Nephron progenitor cell (in vitro differentiated cells): ENCODE measurements at places on chromosomes 13 and 19.

GRCh38 chr13:21573920-21574712 is 29.9 kb downstream of the MICU2 start:
- no peak for DNase-seq

DNA sequence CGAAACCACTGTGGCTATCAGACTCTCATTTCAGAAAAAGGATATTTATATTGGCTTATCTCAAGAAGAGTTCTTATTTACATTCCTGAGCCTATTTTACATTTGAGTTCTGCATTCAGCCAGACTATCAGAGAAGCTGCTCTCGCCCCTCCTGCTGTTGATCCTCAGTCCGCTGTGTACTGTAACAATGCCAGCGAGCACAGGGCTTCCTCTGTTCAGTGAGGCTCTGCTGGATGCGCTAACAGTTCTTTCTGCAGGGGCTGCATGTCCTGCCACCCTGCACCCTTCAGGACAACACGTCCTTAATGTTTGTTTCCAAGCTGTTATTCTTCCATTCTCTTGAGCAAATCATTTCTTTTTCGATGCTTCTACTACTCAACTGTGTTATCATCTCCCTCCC is 463.7 kb upstream of the SGCG start:
- no peak for DNase-seq

GRCh38 chr13:109684824-109685202 is 101.6 kb downstream of the IRS2 start:
- no peak for DNase-seq

- no peak for DNase-seq
These were observed 12.0 kb upstream of the KCNC3 start for GRCh38 chr19:50341091-50341564.

DNA sequence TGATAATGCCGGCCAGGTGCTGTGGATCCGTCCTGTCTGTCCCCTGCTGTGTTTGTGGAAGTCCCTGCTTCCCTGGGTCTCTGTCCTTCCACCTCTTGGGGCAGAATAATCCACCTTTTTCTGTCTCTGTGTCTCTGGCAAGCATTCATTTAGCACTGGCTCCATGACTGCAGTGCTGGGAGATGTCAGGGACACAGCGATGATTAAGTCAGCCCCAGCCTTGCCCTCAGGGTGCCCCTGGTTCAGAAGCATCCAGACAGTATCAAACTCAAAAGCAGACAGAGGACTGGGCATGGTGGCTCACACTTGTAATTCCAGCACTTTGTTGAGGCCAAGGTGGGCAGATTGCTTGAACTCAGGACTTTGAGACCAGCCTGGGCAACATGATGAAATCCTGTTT is 1.5 kb downstream of the HIPK4 start:
- no peak for DNase-seq

GRCh38 chr19:40257096-40257517 is 28.0 kb downstream of the AKT2 start:
- no peak for DNase-seq

GRCh38 chr19:35142606-35143230 is 337 bp upstream of the FXYD7 start:
- DNase-seq, result peak; percentile 81

- DNase-seq, result no peak
These were observed 50.0 kb upstream of the GPR183 start for GRCh38 chr13:99357131-99357596.

DNA sequence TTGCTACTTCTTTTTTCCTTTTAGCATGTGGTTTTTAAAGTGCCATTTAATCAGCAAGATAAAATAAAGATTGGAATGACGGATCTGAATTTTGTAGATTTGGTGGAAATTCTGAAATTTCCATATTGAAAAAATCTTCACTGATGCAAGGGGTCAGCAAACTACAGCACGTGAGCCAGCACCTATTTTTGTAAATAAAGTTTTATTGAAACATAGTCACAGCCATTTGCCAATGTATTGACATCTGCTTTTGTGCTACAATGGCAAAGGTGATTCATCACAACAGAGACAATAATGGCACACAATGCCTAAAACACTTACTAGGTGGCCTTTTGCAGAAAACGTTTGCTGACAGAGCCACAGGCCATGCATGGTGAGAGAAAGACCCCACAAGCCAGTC is 226.4 kb downstream of the ABCC4 start:
- no peak for DNase-seq

DNA sequence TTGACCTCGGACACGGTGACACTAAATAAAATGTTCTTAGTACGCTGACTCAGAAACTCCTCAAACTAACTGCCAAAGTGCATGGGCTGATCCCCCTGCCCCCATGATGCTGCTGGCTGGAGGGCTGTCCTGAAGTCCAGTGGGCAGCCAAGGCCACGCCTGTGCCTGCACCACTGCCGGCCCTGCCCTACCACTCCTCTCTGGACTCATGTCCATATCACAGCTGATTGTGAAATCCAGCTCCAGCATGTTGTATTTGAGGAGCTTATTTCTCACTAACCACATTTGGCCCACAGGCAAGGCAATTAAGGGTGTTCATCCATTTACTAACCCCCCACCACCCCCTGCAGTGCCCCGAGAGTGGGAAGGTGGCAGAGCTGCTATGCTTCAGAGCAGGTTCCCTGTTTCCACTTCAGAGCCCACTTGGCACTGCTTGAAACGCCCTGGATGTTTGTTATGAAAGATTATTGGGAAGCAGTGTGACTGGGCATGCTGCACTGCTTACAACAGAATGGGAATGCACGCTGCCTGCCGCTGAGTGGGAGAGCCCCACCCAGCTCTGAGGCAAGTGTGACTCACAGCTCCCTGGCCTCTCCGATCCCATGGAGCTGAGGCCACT is 114.0 kb downstream of the UQCRFS1 start:
- DNase-seq, result no peak

GRCh38 chr13:29674532-29674931 is 79.0 kb upstream of the SLC7A1 start:
- DNase-seq, result no peak

DNA sequence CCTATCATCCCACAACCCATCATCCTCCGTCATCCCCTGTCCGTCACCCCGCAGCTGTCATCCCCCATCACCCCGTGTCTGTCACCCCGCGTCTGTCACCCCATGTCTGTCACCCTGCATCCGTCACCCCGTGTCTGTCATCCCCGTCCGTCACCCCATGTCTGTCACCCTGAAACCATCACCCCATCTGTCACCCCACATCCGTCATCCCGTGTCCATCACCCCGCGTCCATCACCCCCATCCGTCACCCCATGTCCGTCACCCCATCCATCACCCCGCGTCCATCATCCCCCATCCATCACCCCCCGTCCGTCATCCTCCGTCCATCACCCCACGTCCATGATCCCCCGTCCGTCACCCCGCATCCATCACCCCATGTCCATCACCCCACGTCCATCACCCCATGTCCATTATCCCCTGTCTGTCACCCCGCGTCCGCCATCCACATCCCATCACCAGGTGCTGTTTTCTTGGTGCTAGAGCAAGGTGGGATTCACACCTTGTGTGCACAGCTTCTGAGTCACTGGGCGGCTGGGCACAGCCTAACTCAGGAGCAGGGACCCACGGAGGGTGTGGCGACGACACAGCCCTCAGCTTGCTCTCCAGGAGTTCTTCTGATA is 24.2 kb downstream of the RASA3 start:
- peak; percentile 0 for DNase-seq

- no peak for DNase-seq
These were observed 32.9 kb downstream of the NAXD start for GRCh38 chr13:110648146-110648819.

- no peak for DNase-seq
These were observed 636.2 kb downstream of the DIAPH3 start for GRCh38 chr13:59527500-59527899.

DNA sequence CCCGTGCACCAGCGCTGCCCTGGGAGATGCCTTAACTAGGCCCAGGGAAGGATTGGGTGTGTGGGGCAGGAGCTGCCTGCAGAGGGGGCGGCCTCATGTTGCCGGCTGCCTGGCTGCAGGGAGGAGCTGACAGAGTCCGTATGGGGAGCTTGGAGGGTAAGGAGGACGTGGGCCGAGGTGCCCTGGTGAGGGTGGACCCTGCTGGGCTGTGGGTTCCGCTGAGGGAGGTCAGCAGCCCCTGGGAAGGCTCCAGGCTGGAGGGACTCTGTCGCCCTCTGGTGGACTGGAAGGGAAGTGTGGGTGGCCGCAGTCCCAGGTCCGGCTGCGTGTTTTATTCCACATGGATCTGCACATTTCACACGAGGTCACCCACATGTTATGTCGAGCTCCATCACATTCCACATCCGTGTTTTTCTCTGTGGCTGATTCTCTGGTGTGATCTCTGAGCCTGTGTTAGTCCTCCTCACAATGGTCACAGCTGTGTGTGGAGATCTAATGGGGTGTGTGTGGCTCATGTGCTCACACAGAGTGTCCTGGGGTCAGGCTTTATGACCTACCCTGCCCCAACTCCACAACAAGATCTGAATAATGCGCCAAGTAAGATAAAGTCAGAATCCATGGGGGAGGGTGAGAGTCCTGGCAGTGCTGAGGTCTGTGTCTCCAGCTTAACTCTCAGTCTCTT is 1.8 kb upstream of the CEACAM8 start:
- peak; percentile 71 for DNase-seq

DNA sequence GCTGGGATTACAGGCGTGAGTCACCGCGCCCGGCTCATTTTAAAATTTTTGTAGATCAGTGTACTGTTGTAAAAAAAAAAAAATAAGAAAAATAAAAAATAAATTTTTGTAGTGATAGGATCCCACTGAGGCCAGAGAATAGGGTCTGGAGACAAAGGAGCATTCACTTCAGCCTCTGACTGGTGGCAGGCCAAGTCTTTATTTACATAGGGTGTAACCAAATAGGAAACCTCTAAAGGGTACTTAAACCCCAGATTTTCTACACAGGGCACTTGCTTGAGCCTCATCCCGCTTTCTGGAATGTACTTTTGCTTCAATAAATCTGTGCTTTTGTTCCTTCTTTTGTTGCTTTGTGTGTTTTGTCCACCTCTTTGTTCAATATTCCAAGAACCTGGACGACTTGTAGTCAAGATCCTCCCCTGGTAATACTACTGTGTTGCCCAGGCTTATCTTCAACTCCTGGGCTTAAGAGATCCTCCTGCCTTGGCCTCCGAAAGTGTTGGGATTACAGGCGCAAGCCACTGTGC is 2.1 kb upstream of the PDCD2L start:
- no peak for DNase-seq
